ENCODE measurements at places on chromosomes 13 and 19. TPM values are rescaled to one million over a fixed set of nuclear protein-coding genes. Genes with fewer than 3 reads are reported as not detected.

- no peaks in the 10 kb centered on the region for H3K36me3 ChIP-seq
- no peak overlapping the region for H3K4me3 ChIP-seq
- H3K27me3 ChIP-seq = no peaks in the 10 kb centered on the region
Measured at GRCh38 chr13:70375718-70376117, 267.5 kb upstream of the KLHL1 start.

- H3K4me1 ChIP-seq = peaks cover 5% of the 10 kb centered on the region
- no peaks in the 10 kb centered on the region for H3K36me3 ChIP-seq
- no peaks in the 10 kb centered on the region for H3K27me3 ChIP-seq
- H3K27ac ChIP-seq = no peak overlapping the region
- H3K4me3 ChIP-seq = peak overlapping the region; percentile 9
Measured at GRCh38 chr19:19262190-19263057, 10.7 kb downstream of the TM6SF2 start.

Gene SIGLECL1
- not detected for total RNA-seq

- H3K27me3 ChIP-seq = no peaks in the 10 kb centered on the region
- no peaks in the 10 kb centered on the region for H3K36me3 ChIP-seq
Measured at GRCh38 chr19:1243768-1244692, 2.5 kb downstream of the ATP5F1D start.

Gene CEACAM7
- 3.4 TPM for total RNA-seq

Gene PEX11G
- 2.7 TPM for total RNA-seq

DNA sequence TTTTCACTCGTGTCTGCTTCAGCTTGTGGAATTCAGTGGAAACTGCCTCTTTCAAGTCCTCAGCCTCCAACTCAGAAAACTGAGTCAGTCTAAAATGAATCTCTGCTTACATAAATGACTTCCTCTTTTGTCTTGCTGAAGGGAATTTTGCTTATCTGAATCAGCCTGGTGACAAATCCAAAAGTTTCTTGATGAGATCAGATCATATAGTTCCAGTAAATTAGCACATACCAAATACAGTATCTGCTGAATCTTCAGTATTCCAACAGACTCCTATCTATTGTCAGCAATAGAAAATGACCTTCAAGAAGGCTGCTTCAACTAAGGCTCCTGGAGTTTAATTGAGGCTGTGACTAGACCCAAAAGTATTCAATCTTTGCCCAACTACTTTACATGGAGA is 290.0 kb downstream of the MZT1 start:
- H3K27ac ChIP-seq = no peak overlapping the region
- no peaks in the 10 kb centered on the region for H3K27me3 ChIP-seq

DNA sequence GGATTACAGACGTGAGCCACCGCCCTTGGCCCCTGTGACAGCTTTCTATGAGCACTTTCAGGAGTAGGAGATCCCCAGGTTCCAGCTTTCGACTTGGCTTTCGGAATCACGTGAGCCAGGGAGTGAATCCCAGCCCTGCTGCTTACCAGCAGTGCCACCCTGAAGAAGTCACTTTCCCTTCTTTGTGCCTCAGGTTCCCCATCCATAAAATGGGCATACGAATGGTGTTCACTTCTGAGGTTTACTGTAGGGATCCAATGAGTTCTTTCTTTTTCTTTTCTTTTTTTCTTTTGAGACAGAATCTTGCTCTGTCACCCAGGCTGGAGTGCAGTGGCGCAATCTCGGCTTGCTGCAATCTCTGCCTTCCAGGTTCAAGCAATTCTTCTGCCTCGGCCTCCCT is 4.3 kb upstream of the HOMER3 start:
- H3K27ac ChIP-seq = no peak overlapping the region
- H3K36me3 ChIP-seq = no peaks in the 10 kb centered on the region
- H3K4me1 ChIP-seq = peaks cover 11% of the 10 kb centered on the region
- H3K27me3 ChIP-seq = no peaks in the 10 kb centered on the region
- no peak for DNase-seq
- H3K4me3 ChIP-seq = no peak overlapping the region

DNA sequence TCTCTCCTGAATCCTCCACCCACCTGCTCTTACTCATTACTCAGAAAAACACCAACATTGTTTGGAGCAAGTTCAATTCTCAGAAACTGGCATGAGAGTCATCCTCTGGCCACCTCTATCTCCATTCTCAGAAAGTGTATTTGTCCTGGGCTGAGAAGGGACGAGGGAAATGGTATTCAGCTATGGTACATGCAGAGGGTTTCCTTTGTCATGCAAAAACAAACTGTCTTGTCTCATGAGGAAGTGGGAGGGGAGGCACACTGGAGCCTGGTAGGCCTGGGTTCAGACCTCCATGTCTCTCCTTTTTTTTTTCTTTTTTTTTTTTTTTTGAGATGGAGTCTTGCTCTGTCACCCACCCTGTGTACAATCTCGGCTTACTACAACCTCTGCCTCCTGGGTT is 31.9 kb upstream of the LILRA2 start:
- no peaks in the 10 kb centered on the region for H3K27me3 ChIP-seq
- no peaks in the 10 kb centered on the region for H3K4me1 ChIP-seq
- no peak overlapping the region for H3K4me3 ChIP-seq
- H3K36me3 ChIP-seq = no peaks in the 10 kb centered on the region
- no peak for DNase-seq

Gene MEF2B
- total RNA-seq = not detected

- peaks cover 10% of the 10 kb centered on the region for H3K4me1 ChIP-seq
- H3K27ac ChIP-seq = no peak overlapping the region
- H3K27me3 ChIP-seq = no peaks in the 10 kb centered on the region
- no peak overlapping the region for H3K4me3 ChIP-seq
- H3K36me3 ChIP-seq = no peaks in the 10 kb centered on the region
Measured at GRCh38 chr19:47284324-47284899, 9.7 kb downstream of the INAFM1 start.

DNA sequence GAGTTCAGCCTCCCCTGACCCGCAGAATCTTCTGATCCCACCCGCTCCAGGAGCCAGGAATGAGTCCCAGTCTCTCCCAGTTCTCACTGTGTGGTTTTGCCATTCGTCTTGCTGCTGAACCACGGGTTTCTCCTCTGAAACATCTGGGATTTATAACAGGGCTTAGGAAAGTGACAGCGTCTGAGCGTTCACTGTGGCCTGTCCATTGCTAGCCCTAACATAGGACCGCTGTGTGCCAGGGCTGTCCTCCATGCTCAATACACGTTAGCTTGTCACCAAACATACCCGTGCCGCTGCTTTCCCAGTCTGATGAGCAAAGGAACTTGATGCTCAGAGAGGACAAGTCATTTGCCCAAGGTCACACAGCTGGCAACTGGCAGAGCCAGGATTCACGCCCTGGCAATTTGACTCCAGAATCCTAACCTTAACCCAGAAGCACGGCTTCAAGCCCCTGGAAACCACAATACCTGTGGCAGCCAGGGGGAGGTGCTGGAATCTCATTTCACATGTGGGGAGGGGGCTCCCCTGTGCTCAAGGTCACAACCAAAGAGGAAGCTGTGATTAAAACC is 1.1 kb upstream of the APOE start:
- H3K4me3 ChIP-seq = no peak overlapping the region
- H3K36me3 ChIP-seq = peaks cover 26% of the 10 kb centered on the region
- no peak for DNase-seq
- H3K27me3 ChIP-seq = no peaks in the 10 kb centered on the region

GRCh38 chr13:98585398-98585754 is 8.5 kb upstream of the STK24 start:
- no peaks in the 10 kb centered on the region for H3K36me3 ChIP-seq
- no peaks in the 10 kb centered on the region for H3K27me3 ChIP-seq
- peaks cover 26% of the 10 kb centered on the region for H3K4me1 ChIP-seq

Gene RNASEH2A
- 10.8 TPM for total RNA-seq

- no peaks in the 10 kb centered on the region for H3K27me3 ChIP-seq
- no peak overlapping the region for H3K4me3 ChIP-seq
- no peaks in the 10 kb centered on the region for H3K36me3 ChIP-seq
- no peaks in the 10 kb centered on the region for H3K4me1 ChIP-seq
- no peak for DNase-seq
Measured at GRCh38 chr19:49231804-49232203, 74.2 kb downstream of the TRPM4 start.

All from vagina (tissue), 2 donors.